Activated CD8-positive, alpha-beta memory T cell treated with anti-CD3 and anti-CD28 coated beads for 1 hour (primary cell): ENCODE measurements at places on chromosomes 3 and 15.

GRCh38 chr3:119018690-119019463, 15.8 kb downstream of the IGSF11 start:
- no peak for DNase-seq

DNA sequence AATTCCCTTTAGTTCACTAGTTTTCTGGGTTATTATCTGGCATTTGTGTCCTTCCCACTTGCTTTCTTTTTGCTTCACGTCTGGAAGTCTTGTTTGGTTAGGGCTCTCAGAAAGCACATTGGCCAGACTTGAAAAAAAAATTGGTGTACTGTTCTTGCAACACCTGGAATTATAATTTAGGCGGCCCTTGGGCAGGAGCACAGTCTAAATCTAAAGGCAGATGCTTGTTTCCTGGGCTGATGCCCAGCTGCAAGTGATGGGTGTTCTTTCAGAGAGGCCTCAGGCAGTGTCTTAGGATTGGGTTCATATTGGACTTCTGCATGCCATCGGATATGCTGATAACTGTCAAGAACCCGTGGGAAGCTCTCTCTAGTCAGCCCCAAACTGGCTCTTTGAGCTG, 521.5 kb downstream of the PDCD6IP start:
- DNase-seq, result no peak

GRCh38 chr3:123092243-123092642, 25.4 kb downstream of the PDIA5 start:
- DNase-seq, result no peak

- no peak for DNase-seq
Measured at GRCh38 chr15:76776480-76776879, 128.7 kb downstream of the SCAPER start.

GRCh38 chr3:132401255-132401654, 16.0 kb upstream of the DNAJC13 start:
- DNase-seq, result no peak

- DNase-seq, result no peak
Measured at GRCh38 chr3:134161898-134162615, 88.6 kb downstream of the RYK start.

- no peak for DNase-seq
Measured at GRCh38 chr3:118526758-118527513, 507.7 kb downstream of the IGSF11 start.

- no peak for DNase-seq
Measured at GRCh38 chr3:24149032-24149431, 203.9 kb downstream of the NR1D2 start.
